ENCODE measurements at places on chromosomes 12 and 14. TPM values are rescaled to one million over a fixed set of nuclear protein-coding genes. Genes with fewer than 3 reads are reported as not detected.

CLEC2D gene
- total RNA-seq = 290 TPM

DNA sequence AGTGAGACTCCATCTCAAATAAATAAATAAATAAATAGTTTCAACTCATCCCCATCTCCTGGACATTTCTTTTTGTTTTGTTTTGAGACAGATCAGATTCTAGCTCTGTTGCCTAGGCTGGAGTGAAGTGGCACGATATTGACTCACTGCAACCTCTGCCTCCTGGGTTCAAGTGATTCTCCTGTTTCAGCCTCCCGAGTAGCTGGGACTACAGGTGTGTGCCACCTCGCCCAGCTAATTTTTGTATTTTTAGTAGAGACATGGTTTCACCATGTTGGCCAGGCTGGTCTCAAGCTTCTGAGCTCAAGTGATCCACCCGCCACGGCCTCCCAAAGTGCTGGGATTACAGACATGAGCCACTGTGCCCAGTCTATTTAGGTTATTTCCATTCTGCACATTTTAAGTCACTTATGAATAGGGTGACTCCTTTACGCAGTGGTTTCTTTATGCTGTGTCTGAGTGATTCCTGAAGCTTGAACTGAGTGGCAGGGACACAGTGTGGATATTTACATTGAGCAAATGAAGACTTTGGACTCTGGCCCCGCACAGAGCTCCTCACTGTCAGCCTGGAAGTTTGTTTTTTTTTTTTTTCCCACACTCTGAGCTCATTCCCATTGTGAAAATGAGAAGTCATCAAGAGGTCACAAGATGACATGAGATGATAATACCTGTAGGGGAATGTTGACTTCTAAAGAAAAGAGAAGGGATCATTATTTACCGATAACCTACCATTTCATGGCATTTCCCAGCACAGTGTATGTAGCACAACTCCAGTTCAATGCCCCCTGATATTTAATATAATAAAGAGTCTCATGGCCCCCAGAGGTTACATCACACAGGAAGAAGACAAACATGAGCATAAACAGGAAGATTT, 72.6 kb downstream of the TBX3 start:
- H3K27me3 ChIP-seq = peaks cover 15% of the 10 kb centered on the region
- H3K36me3 ChIP-seq = no peaks in the 10 kb centered on the region
- DNase-seq = no peak
- no peak overlapping the region for H3K4me3 ChIP-seq
- H3K27ac ChIP-seq = no peak overlapping the region
- H3K4me1 ChIP-seq = no peaks in the 10 kb centered on the region

- no peak overlapping the region for H3K4me3 ChIP-seq
- DNase-seq = no peak
- peaks cover 6% of the 10 kb centered on the region for H3K36me3 ChIP-seq
- peaks cover 53% of the 10 kb centered on the region for H3K27me3 ChIP-seq
Measured at GRCh38 chr14:88559852-88560251, 3.0 kb upstream of the ZC3H14 start.

GRCh38 chr12:19298836-19299605, 140.3 kb upstream of the AEBP2 start:
- no peak for DNase-seq
- no peaks in the 10 kb centered on the region for H3K27me3 ChIP-seq
- no peak overlapping the region for H3K4me3 ChIP-seq

DNA sequence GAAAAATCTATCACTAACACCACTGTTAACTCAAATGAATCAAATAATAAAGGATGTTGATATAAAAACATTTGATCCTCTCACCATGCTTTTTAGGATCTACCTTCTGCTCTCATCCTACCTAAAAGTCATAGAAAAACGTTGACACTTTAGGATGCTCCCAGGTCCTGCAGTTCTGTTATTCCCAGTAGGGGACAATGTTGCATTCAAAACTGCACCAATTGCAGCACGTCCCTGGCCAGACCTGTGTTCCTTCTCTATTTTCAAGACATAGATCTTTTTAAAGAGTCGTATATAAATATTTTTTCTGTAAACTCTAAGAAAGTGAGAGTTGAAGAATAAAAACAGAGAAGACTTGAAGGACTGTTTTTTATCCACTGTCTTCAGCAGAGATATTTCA, 8.8 kb downstream of the AICDA start:
- no peak for DNase-seq
- H3K4me1 ChIP-seq = peaks cover 1% of the 10 kb centered on the region
- H3K4me3 ChIP-seq = no peak overlapping the region
- H3K36me3 ChIP-seq = no peaks in the 10 kb centered on the region
- H3K27me3 ChIP-seq = peaks cover 20% of the 10 kb centered on the region
